AML-193 (cell line): ENCODE measurements at places on chromosomes 7 and 10.
A peak's percentile ranks its signal among the peaks of the same experiment; 100 is the strongest.

GRCh38 chr10:132835848-132836233, 49.9 kb upstream of the NKX6-2 start:
- DNase-seq: no peak

- no peak for DNase-seq
Measured at GRCh38 chr10:94129393-94130130, 135.8 kb downstream of the PLCE1 start.

DNA sequence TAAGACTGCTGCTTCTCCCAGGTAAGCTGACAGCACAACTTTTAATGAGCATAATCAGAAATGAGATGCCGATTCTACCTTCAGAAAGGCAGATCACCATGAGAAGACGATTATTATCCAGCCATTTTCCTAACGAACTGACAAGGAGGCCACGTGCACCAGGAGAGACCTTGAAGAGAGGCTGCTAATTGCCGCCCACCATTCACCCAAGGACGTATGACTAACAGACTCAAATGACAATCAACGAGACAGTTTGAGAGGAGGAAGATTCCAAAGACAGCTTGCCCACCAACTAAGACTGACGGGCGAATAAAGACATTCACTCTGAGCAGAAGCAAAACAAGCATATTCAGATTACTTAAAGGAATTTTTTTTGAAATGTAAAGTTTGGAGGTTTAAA, 301.9 kb upstream of the TAC1 start:
- DNase-seq: no peak

- no peak for DNase-seq
Measured at GRCh38 chr10:113035732-113036312, 85.8 kb downstream of the TCF7L2 start.

GRCh38 chr7:104230606-104231005, 22.8 kb upstream of the ORC5 start:
- no peak for DNase-seq

DNA sequence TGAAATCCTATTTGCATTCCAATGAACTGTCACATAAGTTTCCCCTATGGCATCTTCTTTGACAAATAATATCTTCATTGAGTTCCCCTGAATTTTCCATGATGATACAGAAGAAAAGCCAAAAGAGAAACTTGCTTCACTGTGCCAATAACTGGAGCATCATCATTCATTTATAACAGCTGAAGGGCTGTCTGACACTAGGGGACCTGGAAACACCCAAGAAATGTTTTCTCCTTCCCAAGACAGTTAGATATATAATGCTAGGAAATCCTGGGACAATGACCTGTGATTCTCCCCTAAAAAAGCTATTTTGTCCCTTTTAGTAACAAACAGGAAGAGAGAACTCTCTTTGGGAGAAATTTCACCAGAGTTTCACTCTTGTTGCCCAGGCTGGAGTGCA, 133.6 kb downstream of the SEMA3C start:
- no peak for DNase-seq

DNA sequence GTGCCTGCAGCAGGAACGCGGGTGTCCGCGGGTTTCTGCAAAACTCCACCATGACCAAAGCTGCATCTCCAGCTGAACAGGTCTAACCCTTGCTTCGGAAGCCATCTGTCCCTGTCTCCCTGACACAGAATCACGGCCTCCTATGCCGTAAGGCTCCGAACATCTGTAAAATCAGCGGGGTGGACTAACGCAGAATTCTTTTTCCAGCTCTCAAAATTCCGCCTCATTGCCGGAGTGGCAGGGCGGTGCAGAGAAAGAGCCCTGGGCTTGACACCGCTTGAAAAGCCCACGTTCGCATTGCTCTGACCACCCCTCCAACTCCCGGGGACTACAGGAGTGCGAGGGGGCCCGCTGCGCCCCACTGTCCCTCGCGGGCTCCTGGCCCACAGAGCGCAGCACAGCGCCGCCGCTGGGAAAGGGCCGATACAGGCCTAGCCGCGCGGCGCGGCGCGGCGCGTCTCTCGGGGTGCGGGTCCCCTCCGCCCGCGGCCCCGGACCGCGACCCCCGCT, 409 bp downstream of the DNMBP start:
- DNase-seq: peak; percentile 61

DNA sequence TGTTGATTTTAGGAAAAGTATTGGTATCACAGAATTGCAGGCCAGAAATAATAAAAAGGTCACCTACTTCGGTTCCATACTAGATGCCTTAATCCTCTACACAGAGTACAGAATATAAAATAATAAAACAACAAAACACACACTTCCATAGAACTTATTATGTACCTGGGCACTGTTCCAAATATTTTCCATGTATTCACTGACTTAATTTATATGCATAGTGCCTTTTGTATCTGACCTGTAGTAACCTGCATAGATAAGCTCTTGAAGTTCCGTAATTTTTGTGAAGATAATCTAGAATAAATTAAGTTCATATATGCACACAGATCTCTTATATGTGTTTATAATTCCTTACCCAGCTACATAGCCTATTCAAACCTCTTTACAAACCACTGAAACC, 78.3 kb downstream of the RAPGEF5 start:
- no peak for DNase-seq

- DNase-seq: no peak
Measured at GRCh38 chr10:96973809-96974747, 142.0 kb downstream of the LCOR start.

DNA sequence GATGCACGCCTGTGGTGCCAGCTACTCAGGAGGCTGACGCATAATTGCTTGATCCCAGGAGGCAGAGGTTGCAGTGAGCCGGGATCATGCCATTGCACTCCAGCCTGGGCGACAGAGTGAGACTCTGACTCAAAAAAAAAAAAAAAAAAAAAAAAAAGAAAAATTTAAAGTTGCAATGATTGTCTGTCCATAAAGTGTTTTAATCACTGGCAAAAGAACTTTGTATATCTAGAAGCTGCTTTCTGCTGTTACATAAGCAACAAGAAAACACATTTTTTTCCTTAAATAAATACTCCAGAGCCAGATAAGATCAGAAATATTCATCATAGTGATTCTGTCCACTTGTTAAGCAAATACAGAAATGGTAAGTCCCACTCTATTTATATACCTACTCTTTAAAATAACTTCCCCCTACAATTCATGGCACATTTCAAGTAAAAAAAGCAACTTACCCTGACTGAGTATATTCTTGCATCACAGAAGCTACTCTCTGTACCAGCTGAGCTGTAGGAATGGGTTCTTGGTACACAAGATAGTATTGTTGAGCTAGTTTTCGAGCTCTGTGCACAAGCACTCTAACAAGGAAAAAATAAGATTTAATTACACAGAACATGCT, 7.6 kb downstream of the PSMA2 start:
- DNase-seq: no peak

- no peak for DNase-seq
Measured at GRCh38 chr10:47237316-47238260, 62.4 kb upstream of the GDF10 start.
